NCI-H1694 treated with DMSO at 0.1 percent for 48 hours (cell line): ENCODE measurements at places on chromosomes 11 and 22.

- DNase-seq: no peak
Observed at GRCh38 chr11:62574363-62575071, 826 bp upstream of the EEF1G start.

DNA sequence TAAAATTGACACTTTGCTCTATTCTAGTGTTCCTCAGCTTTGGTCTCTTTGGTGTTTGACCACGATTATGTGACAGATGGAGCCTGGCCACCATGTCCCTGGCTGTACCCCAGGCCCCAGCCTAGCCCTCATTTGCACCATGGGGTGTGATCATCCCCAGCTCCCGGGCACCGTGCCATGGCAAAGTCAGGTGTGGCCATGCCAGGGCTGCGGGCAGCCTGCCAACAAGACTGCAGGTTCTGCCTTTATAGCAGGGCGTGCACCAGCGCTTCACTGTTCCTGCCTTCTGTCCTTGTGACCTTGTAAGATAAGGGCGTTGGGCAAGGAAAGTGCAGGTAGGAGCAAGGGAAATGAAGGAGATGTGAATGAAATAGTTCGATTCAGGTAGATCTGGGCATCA lies 22.4 kb upstream of the APOBEC3A start:
- peak; percentile 25 for DNase-seq

- no peak for DNase-seq
Observed at GRCh38 chr11:10209326-10209725, 84.7 kb downstream of the SBF2 start.

DNA sequence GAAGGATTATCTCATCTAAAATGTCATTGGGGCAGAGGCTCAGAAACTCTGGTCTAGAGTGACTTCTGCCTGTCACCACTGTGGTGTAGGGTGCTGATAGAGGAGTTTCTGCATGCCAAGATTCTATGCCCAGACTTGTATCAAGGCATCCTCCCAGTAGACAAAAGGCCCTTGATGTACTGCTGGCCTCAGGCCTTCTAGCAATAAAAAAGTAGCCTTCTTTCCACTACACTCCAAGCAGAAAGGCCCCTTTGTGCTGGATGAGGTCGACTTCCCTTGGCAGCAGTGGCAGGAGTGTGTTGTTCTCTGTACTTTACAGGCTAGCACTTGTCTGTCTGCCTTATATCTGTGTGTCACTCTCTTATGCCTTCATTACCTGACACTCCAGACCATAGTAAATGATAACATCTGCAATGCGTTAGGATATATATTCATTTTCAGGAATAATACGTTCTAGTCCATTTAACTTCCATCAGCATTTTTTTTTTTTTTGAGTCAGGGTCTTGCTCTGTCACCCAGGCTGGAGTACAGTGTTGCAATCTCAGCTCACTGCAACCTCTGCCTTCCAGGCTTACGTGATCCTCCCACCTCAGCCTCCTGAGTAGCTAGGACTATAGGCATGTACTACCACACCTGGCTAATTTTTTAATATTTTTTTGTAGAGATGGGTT lies 49.5 kb upstream of the RRM1 start:
- DNase-seq: no peak

DNA sequence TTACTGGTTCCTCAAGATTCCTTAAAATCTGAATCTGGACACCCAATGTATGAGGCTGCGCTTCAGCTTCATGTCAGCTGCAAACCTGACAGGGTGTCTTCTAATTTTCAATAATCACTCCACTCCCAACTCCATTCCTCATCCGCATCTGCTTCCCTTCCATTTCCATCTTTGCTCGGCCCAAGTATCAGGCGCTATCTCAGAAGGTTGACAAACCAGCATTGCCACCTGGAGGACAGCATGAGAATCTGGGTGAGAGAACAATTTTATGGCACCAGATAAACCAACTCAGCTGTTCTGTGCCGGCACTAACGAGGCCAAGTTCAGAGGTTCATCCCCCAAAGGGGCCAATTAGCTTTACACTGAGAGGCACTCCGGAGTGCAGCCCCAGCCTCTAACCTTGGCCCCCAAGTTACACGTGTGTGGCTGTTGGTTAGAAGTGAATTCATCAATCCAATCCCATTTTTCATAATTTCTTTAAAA lies 79.1 kb upstream of the LMO2 start:
- peak; percentile 64 for DNase-seq

- DNase-seq: no peak
Observed at GRCh38 chr11:122155765-122156527, 39.9 kb upstream of the BLID start.

- DNase-seq: no peak
Observed at GRCh38 chr11:37370817-37371216, 772.8 kb upstream of the RAG2 start.

- no peak for DNase-seq
Observed at GRCh38 chr11:2790568-2790921, 90.8 kb upstream of the KCNQ1OT1 start.

GRCh38 chr11:92763336-92763735 lies 206.1 kb upstream of the MTNR1B start:
- DNase-seq: no peak

GRCh38 chr11:116130122-116130521 lies 625.9 kb upstream of the CADM1 start:
- DNase-seq: no peak
